ENCODE measurements at places on chromosomes 12 and 14. TPM values are rescaled to one million over a fixed set of nuclear protein-coding genes. Genes with fewer than 3 reads are reported as not detected.

MUCL1 gene
- not detected for polyA plus RNA-seq

SSTR1 gene
- 1.0 TPM for polyA plus RNA-seq

EPYC gene
- not detected for polyA plus RNA-seq

POTEG gene
- polyA plus RNA-seq, result not detected

SVOP gene
- not detected for polyA plus RNA-seq

DNA sequence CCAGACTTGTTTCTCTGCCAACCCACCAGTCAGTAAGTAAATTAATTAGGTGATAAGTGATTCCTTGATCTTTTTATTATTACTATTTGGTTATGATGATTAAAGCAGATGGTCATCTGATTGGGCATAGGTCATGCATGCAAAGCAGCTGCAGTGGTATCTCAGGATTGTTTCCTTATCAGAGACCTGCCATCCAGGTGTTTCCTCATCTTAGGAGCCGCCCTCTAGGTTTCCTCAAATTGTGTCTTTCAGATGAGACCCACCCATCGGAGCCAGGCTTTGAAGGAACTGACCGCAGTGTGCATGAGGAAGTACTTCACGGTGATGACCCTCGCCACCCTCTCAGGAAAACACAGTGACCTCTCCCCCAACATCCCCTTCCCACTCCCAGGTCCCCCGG, 63.3 kb downstream of the ZFP36L1 start:
- DNase-seq, result no peak

- no peak for DNase-seq
These were observed 753.3 kb downstream of the VRK1 start for GRCh38 chr14:97550463-97550862.

DNA sequence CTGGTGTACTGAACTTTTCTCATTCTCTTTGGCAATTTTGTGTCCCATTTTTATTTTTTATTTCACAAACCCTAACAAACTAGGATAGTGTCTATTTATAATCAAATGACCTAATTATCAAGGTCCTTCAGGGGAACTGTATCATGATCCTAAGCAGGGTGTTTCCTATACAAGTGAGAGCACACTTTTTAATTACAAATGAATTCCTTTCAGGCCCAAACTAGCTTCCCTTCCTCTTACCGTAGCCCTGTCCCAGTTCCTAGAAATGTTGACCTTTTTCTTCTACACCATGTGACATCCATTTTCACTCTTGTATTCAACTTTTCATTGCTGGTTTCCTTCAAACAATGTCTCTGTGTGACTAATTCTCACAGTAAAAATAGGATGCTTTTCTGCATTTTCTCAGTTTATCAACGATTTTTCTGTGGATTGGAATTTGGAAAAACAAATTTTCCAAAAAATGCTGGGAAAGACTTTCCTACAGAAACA, 411.4 kb downstream of the CCDC91 start:
- no peak for DNase-seq

GRCh38 chr12:112664569-112664968, 127.0 kb upstream of the RPH3A start:
- DNase-seq, result no peak

- DNase-seq, result no peak
These were observed 4.0 kb upstream of the HOXC10 start for GRCh38 chr12:53980802-53981496.

GRCh38 chr14:33711811-33712216, 239.1 kb downstream of the EGLN3 start:
- DNase-seq, result no peak

- DNase-seq, result no peak
These were observed 193.8 kb downstream of the SLC15A4 start for GRCh38 chr12:128629979-128630378.
